Femur (tissue), 1 donor: ENCODE measurements at places on chromosomes 1 and 21.

GRCh38 chr1:246417152-246417812, 89.8 kb downstream of the SMYD3 start:
- no peak for DNase-seq

- DNase-seq = no peak
Observed at GRCh38 chr1:247409869-247410544, 6.0 kb upstream of the NLRP3 start.

DNA sequence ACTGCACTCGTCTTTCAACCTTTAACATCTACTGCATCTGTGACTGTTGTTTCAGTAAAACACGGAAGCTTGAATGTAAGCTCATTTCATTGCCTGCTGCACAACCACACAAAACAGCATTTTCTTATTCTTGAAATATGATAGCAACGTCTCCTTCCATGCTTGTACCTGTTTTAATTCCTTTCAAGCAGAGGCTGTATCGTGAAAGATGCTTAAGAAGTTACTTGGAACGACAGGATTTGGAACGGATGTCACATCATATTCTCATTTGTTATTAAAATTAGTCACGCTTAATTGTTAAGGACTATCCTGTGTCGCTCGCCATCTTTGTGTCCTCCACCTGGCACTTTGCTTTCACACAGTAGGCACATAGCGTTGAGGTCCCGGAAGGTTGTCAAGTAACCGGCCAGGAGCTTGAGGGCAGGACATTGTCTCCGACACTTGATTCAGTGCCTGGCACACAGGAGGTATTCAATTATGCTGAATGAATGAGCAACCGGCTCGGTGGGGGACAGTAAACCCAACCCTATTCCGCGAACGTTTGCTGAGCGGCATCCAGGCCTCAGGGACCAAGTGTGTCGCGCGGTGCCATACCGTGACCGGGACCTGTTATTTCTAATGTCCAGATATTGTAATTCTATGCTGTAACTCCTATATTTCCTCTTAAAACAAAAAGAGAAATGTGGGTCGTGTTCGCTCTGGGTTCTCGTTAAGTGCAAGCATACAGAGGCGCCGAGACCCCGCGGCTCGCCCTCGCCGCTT, 499 bp upstream of the SH3GLB1 start:
- no peak for DNase-seq

- no peak for DNase-seq
Observed at GRCh38 chr1:43274804-43275180, 5.0 kb downstream of the TMEM125 start.

DNA sequence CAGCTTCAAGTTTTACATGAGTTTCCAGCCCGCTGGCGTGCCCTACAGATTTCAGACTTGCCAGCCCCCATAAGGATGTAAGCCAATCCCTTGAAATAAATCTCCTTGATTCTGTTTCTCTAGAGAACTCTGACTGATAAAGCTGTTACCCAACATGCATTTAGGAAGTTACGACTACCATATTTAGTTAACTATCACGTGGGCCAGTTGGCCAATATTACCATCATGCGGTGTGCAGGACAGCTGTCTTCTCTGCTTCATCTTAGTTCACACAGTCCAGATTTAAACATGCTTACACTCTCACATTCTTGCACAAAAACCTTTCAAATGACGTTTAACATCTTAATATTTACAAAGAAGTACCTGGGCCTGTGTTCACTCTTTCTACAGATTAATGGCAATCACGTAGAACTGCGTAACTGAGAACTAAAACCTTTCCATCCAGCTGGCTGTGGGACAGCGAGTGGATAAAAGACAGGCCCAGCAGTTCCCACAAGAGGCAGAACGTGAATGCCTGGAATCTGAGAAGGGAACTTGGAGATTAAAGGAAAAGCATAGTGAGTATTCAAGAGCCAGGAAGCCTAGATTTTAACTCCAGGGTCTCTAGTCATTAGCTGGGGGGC, 20.8 kb downstream of the FAM177B start:
- DNase-seq = peak; percentile 44
